Activated naive CD4-positive, alpha-beta T cell (primary cell): ENCODE measurements at places on chromosomes 2 and 18.

DNA sequence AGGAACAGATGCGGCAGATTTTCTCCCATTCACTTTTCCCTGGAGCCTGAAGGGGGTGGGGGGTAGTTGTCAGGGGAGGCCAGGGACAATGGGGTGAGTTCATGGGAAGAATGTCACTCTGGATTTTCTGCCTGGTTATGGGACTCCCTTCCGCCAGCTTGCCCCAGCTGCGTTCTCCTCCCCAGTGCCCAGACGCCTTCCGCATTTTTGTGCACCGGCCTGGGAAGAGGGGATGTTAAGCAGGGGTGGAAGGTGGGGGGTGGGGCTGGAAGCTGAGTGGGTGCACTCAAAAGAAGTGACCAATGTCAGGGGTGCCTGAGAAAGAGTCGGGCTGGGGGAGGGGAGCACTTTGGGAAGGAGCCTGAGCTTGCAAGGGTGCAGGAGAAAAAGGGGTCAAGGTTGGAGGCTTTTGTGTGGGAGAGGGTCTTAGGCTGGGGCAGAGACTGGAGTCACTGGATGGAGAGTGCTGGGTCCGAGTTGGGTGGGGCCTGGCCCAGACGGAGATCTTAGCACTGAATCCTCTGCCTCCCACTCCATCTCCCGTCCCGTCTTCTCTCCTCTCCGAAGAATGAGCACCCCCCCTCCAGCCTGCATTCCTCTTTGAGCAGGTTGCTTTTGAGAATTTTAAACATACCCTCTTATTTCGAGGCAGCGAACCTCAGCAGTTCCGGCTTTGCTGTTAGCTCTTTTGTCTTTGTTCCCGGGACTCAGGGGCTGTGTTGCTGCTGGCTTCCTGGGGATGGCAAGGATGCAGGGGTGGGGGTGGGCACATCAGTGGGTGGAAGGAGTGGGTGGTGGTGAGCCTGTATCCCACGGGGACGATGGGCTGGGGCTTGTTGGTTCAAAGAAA, 2.7 kb downstream of the IGFBP2 start:
- DNase-seq, result no peak

DNA sequence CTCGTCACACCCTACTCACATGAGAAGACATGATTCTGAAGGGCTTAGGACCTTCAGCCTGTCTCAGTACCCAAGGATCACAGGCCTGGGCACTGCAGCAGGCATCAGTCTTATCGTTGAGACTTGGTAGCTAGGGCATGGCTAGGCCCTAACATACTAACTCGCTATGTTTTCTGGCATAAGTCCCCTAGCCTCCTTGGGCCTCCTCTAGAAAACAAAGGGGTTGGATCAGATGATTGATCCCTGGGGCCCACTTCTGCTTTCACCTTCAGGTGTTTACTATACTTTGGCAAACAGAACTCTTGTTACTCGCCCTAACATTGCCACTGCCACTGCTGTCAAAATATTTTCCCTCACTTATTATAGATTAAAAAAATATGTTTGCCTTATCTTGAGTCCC, 44.2 kb downstream of the VSNL1 start:
- DNase-seq, result no peak

DNA sequence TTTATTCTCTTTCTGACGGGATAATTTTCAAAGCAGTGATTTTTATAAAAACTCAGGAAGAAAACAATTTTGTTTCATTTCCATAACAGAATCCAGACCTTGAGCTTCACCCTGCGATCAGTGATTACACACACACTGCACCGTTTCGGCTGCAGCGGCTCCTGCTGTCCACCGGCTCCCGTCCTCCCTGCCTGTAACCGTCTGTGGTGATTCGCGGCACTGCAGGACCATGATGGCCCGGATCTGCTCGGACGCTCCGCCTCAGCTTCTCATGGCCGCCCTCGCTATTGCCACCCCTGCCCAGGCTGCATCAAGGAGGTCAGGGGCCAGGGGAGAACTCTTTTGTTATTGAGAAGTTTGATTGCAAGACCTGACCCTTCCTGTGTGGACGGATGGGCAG, 246.1 kb downstream of the TWIST2 start:
- DNase-seq, result no peak

DNA sequence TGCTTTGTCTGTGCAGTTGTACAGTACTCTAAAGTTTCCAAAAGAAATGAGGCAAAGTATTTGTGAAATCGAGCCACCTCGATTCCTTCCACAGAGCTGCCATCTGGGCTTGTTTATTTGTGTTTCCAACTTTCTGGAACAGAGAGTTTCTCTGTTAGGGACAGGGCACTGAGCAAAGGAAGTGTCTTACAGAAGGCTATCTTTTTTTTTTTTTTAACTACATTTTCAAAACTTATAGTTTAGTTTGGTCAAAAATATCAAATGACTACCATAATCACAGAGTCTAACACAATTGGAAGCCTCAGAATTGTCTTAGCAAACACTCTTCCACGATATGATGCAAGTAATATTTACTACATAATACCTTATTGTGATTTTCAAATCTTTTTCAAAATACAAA, 796 bp downstream of the RFTN2 start:
- DNase-seq, result no peak

DNA sequence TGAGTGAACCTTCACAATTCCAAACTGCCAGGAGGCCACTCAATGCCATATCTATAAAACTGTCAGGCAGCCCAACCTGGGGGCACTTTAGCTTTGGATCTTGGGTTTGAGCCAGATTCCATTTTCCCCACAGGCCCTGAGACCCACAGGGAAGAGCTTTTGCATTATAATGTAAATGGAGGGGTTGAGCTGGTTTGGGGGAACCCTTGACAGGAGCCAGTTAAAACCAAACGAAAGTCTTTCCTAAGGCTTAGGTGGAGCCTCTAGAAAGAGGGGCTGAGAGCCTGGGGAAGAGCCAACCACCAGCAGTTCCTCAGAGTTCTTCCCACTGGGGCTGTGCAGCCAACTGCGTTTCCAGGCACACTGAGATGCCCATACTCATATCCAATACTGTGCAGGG, 42.7 kb downstream of the BCL11A start:
- no peak for DNase-seq
